ENCODE measurements at places on chromosomes 5 and 9. TPM values are rescaled to one million over a fixed set of nuclear protein-coding genes. Genes with fewer than 3 reads are reported as not detected.
A peak's percentile ranks its signal among the peaks of the same experiment; 100 is the strongest.

PSAT1 gene
- total RNA-seq, result 2.3 TPM

SYK gene
- total RNA-seq, result 11.8 TPM

GOLGA2 gene
- total RNA-seq, result 97.5 TPM

PCBD2 gene
- total RNA-seq, result 11.0 TPM

INSL4 gene
- not detected for total RNA-seq

FAM81B gene
- total RNA-seq, result not detected

PCDHB12 gene
- 3.7 TPM for total RNA-seq

IFNA5 gene
- total RNA-seq, result not detected

BNC2 gene
- 17.0 TPM for total RNA-seq

TBC1D2 gene
- total RNA-seq, result 13.6 TPM

ZNF454 gene
- 4.2 TPM for total RNA-seq

DNA sequence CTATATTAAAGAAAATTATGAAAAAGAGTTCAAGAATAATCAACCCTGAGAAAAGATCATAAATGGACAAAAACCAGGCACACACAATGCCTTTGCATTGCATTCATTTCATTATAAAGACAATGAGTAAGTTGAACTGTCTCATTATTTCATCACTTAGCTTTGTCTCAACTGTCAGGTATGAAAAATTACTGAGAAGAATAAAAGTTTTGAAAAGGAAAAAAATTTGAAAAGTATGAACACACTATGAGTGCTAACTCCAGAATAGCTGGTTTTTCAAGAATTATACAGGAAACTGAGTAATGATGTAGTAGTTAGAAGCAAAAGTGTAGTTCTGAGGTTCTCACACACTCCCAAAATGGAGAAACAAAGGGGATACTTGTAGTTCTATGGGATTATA is 16.3 kb upstream of the ANXA1 start:
- no peaks in the 10 kb centered on the region for H3K36me3 ChIP-seq
- no peaks in the 10 kb centered on the region for H3K27me3 ChIP-seq
- no peak overlapping the region for H3K4me3 ChIP-seq
- H3K27ac ChIP-seq, result no peak overlapping the region

DNA sequence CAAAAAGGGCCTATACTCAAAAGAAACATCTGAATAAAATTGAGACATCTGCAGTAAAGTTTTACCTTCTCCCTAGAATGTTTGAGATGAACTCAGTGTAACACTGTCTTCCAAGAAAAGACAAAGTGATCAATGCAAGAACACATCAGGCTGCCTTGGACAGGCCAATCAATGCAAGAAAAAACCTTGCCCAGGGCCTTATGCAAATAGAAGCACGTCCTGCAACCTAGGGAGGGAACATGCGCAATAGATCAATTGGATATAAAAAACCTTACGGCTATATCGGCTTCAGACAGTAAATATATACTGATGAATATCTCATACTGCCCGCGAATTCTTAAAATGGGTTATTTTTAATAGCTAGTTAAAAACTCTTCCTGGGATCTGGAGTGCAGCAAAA is 66.4 kb upstream of the POU5F2 start:
- no peaks in the 10 kb centered on the region for H3K4me1 ChIP-seq
- no peaks in the 10 kb centered on the region for H3K36me3 ChIP-seq
- no peak overlapping the region for H3K4me3 ChIP-seq
- no peak for DNase-seq

- H3K4me1 ChIP-seq, result no peaks in the 10 kb centered on the region
- peaks cover 19% of the 10 kb centered on the region for H3K27me3 ChIP-seq
- H3K4me3 ChIP-seq, result no peak overlapping the region
- no peaks in the 10 kb centered on the region for H3K36me3 ChIP-seq
- DNase-seq, result no peak
Measured at GRCh38 chr9:117411547-117411946, 3.3 kb downstream of the ASTN2 start.

GRCh38 chr9:112411626-112412027 is 31.7 kb downstream of the HSDL2 start:
- DNase-seq, result no peak
- H3K27me3 ChIP-seq, result no peaks in the 10 kb centered on the region
- no peak overlapping the region for H3K27ac ChIP-seq
- H3K4me1 ChIP-seq, result no peaks in the 10 kb centered on the region

DNA sequence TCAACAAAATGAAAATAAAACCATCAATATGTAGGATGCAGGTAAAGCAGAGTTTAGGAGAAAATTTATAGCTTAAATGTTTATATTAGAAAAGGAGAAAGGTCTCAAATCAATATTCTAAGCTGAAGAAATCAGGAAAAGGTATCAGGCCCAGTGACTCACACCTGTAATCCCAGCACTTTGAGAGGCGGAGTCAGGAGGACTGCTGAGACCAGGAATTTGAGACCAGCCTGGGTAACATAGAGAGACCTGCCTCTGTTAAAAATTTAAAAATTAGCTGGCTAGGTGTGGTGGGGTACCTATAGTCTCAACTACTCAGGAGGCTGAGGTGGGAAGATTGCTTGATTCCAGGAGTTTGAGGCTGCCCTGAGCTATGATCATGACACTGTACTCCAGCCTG is 32.2 kb downstream of the CCDC69 start:
- DNase-seq, result no peak
- H3K27ac ChIP-seq, result no peak overlapping the region
- H3K4me1 ChIP-seq, result no peaks in the 10 kb centered on the region
- no peaks in the 10 kb centered on the region for H3K36me3 ChIP-seq
- no peaks in the 10 kb centered on the region for H3K27me3 ChIP-seq

- no peaks in the 10 kb centered on the region for H3K36me3 ChIP-seq
- H3K27ac ChIP-seq, result no peak overlapping the region
- no peaks in the 10 kb centered on the region for H3K27me3 ChIP-seq
- no peak overlapping the region for H3K4me3 ChIP-seq
- DNase-seq, result no peak
- no peaks in the 10 kb centered on the region for H3K4me1 ChIP-seq
Measured at GRCh38 chr5:111563031-111563822, 50.9 kb upstream of the STARD4 start.

GRCh38 chr5:72499730-72500129 is 7.5 kb downstream of the ZNF366 start:
- no peaks in the 10 kb centered on the region for H3K36me3 ChIP-seq
- no peak for DNase-seq
- no peaks in the 10 kb centered on the region for H3K4me1 ChIP-seq
- H3K27ac ChIP-seq, result no peak overlapping the region
- H3K4me3 ChIP-seq, result no peak overlapping the region
- no peaks in the 10 kb centered on the region for H3K27me3 ChIP-seq

- H3K36me3 ChIP-seq, result no peaks in the 10 kb centered on the region
- H3K4me3 ChIP-seq, result peak overlapping the region; percentile 73
- H3K27ac ChIP-seq, result peak overlapping the region; percentile 91
- no peak for DNase-seq
Measured at GRCh38 chr5:118988866-118989180, 476 bp upstream of the DTWD2 start.

- H3K27me3 ChIP-seq, result no peaks in the 10 kb centered on the region
- no peak overlapping the region for H3K4me3 ChIP-seq
- no peak overlapping the region for H3K27ac ChIP-seq
- no peak for DNase-seq
Measured at GRCh38 chr5:35884773-35885172, 28.1 kb downstream of the IL7R start.

GRCh38 chr5:143653256-143653655 is 158.7 kb upstream of the HMHB1 start:
- H3K4me3 ChIP-seq, result no peak overlapping the region
- no peaks in the 10 kb centered on the region for H3K36me3 ChIP-seq
- no peak for DNase-seq
- no peaks in the 10 kb centered on the region for H3K4me1 ChIP-seq
- no peaks in the 10 kb centered on the region for H3K27me3 ChIP-seq

DNA sequence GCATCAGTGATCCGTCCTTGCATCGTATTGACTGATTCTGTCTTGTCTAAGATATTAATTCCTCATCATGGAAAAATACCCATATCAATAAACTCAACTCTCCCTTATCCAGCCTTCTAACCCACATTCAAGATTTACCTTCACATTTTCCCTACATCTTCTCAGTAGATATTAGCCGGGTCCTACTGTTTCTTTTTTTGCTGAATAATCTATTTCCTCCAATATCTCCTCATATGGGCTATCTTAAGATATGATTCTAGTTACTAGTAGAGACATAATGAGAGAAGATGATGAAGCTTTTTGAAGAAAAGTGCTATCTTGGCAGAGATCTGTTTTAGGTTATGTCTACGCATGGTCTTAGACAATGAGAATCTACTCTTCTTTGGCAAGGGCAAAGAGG is 785.8 kb downstream of the BRINP1 start:
- H3K27me3 ChIP-seq, result no peaks in the 10 kb centered on the region
- no peaks in the 10 kb centered on the region for H3K4me1 ChIP-seq
- H3K36me3 ChIP-seq, result no peaks in the 10 kb centered on the region
- no peak for DNase-seq
- no peak overlapping the region for H3K27ac ChIP-seq
- no peak overlapping the region for H3K4me3 ChIP-seq

DNA sequence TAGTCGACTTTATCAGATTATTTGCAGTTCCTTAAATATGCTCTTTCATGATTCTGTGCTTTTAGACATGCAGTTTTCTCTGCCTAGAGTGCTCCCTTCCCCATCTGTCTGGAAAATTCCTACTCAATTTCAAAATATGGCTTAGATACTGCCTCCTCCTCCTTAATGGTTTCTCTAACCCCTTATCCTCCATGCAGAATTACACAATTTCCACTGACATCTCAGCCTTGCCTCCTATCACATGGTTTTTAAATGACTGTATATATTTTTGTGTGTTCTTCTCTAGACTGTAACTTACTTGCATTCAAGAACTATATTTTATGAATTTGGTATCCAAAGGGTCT is 85.2 kb downstream of the SLC44A1 start:
- no peaks in the 10 kb centered on the region for H3K36me3 ChIP-seq
- DNase-seq, result no peak
- no peak overlapping the region for H3K4me3 ChIP-seq
- H3K27ac ChIP-seq, result peak overlapping the region; percentile 62
- no peaks in the 10 kb centered on the region for H3K27me3 ChIP-seq

DNA sequence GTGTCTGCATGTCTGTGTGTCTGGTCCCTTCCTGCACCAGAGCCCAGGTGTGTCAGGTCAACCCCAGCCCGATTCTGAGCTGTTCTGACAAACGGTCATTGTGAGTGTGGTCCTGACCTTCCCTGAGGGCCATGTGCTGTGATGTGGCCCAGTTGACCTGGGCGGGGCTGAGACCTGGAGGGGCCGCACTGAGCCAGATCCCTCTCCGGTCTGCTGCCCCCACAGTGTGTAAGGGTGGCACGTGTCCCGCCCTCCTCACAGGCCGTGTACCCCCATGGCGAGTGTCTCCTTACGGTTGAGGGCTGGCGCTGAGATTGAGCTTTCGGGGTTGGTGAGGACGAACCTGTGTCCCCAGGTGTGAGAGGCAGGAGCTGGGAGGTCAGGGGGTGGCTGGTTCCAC is 136.5 kb downstream of the MRPL36 start:
- H3K27ac ChIP-seq, result no peak overlapping the region
- H3K4me1 ChIP-seq, result no peaks in the 10 kb centered on the region
- peaks cover 48% of the 10 kb centered on the region for H3K27me3 ChIP-seq
- H3K36me3 ChIP-seq, result no peaks in the 10 kb centered on the region
- no peak overlapping the region for H3K4me3 ChIP-seq
- peak; percentile 3 for DNase-seq

DNA sequence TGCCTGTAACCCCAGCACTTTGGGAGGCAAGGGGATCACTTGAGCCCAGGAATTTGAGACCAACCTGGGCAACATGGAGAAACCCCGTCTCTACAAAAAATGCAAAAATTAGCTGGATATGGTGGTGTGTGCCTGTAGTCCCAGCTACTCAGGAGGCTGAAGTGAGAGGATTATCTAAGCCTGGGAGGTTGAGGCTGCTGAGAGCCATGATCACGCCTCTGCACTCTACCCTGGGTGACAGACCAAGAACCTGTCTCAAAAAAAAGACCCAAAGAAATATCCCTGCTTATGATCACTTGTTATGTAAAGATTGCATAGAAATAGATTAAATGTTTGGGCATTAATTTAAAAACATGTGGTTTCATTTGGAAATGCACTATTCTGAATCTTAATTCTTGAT is 125.1 kb downstream of the UGCG start:
- no peak overlapping the region for H3K4me3 ChIP-seq
- DNase-seq, result no peak
- no peaks in the 10 kb centered on the region for H3K36me3 ChIP-seq
- no peaks in the 10 kb centered on the region for H3K27me3 ChIP-seq
- no peaks in the 10 kb centered on the region for H3K4me1 ChIP-seq

- no peak overlapping the region for H3K27ac ChIP-seq
- no peak overlapping the region for H3K4me3 ChIP-seq
- no peak for DNase-seq
- no peaks in the 10 kb centered on the region for H3K27me3 ChIP-seq
- no peaks in the 10 kb centered on the region for H3K36me3 ChIP-seq
- no peaks in the 10 kb centered on the region for H3K4me1 ChIP-seq
Measured at GRCh38 chr5:57887851-57888621, 405.4 kb upstream of the ACTBL2 start.

DNA sequence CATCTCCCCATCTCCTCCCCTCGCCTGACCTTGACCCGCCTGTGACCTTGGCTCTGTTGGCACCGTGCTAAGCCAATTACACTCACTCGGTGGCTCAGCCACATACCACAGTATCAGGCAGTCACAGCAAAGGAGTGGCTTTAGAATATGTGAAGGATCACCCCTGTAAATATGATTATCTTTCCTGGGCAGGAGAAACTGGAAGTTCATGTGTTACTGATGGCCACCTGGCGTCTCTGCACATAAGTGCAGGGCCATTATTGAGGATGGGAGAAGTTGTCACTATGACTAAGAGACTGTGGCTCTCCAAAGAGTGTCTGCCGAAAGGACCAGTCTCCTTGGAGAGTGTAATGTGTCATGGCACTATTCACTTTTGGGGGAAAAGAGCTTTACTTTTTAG is 116.9 kb upstream of the S1PR3 start:
- H3K36me3 ChIP-seq, result no peaks in the 10 kb centered on the region
- no peak overlapping the region for H3K4me3 ChIP-seq
- H3K27ac ChIP-seq, result no peak overlapping the region
- no peak for DNase-seq

DNA sequence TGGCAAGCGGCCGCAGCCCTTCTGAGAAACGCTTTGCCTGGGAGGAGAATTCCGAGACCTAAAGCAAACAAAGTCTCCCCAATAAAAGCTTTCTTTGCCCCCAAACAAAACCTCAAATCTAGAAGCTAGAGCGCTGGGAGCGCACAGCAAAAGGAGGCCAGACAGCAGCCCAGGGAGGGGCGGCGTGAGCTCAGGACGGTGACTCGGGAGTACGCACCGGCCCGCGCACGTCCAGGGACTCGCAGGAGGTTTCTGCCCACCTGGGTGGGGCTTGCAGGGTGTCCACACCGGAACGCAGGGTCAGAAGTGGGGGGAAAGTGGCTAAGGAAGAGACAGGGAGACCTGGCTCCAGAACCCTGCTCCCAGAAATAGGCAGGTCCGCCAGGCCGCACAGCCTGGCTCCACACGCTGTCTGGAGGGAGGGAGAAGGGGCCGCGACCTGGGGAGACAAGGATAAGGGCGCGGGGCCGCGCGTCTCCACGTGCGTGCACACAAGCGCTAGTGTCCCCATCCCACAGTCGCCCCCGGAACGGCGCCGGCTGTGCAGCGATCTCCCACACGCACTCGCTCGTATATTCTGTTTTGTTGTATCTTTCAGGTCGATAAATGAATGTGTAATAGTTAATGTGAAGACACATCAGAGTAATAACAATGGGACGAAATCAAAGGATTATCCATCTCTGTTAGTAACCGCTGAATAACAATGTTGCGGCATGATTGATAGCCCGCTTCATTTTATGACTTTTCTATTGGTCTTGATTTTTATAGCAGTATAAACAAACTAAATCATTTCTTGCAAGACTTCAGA is 2.3 kb upstream of the OTP start:
- H3K4me3 ChIP-seq, result no peak overlapping the region
- H3K36me3 ChIP-seq, result no peaks in the 10 kb centered on the region
- H3K4me1 ChIP-seq, result peaks cover 3% of the 10 kb centered on the region
- DNase-seq, result no peak

Measured in breast epithelium (tissue), 4 donors.